ENCODE measurements at places on chromosomes 6 and 20.

GRCh38 chr20:1430004-1430451, 36.6 kb downstream of the NSFL1C start:
- DNase-seq = no peak

DNA sequence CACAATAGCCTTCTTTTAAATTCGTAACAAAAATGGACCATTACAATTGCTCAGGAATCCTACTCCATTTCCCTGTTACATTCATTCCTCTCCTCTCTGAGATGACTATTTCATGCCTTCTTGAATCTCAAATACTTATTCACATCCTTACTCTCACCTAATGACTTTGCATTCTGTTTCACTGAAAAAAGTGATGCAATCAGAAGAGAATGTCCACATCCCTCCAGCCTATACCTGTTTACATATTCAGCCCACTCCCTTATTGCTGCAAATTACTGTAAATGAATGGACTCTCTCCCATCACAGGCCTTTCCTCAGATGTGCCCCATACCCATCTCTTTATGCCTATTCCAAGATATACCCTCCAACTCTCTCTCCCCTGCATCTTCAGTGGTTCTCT, 8.6 kb downstream of the TAAR1 start:
- DNase-seq = no peak

GRCh38 chr6:54266400-54266923, 41.8 kb upstream of the TINAG start:
- DNase-seq = no peak

DNA sequence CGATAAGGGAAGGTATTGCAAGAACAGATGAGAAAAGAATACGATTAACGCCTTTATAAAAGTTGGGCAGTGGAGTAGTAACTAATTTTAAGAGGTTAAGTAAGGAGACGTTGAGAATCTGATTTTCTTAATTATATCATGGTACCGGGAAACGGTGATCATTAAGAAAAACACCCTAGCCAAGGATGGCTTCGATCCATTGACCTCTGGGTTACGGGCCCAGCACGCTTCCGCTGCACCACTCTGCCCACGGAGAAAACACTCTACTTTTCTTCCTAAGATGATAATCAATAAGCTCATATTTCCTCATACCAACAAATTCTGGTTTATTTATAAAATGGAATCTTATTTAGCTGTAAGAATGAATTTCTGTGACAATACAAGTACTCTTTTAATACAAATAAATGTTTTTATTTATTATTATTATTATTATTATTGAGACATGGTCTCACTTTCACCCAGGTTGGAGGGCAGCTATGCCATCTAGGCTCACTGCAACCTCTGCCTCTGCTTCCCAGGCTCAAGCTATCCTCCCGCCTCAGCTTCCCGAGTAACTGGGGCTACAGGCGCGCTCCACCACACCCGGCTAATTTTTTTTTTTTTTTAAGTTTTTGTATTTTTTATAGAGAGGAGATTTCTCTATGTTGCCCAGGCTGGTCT, 8.3 kb downstream of the POM121L2 start:
- no peak for DNase-seq

DNA sequence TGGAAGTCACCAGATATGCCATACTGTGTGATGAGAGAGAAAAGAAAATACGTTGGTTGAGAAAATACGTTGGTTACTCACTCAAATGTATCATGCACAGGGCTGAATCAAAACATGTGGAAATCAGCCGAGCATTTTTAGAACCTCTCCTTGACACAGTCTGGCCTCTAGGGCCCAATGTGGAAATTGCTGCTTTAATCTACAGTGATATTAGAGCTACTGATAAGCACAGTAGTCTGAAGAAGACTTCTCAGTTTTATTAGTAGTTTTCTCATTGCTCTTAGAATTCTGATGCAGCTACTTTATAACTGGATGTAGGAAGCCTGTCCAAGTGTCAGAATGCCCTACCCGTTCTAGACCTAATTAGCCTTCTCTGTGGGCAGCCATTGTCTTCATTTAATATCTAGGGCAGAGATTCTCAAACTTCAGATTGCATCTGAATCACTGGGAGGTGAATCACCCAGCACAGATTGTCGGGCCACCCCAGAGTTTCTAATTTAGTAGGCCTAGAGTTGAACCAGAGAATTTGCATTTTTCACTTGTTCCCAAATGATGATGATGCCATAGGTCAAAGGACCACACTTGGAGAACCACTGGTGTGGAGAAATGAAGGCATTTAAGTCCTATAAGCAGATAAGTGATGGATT, 229.1 kb downstream of the PLCB1 start:
- DNase-seq = no peak

- DNase-seq = no peak
Measured at GRCh38 chr6:19562468-19562867, 274.7 kb upstream of the ID4 start.

- no peak for DNase-seq
Measured at GRCh38 chr6:166450167-166450873, 67.6 kb upstream of the MPC1 start.

DNA sequence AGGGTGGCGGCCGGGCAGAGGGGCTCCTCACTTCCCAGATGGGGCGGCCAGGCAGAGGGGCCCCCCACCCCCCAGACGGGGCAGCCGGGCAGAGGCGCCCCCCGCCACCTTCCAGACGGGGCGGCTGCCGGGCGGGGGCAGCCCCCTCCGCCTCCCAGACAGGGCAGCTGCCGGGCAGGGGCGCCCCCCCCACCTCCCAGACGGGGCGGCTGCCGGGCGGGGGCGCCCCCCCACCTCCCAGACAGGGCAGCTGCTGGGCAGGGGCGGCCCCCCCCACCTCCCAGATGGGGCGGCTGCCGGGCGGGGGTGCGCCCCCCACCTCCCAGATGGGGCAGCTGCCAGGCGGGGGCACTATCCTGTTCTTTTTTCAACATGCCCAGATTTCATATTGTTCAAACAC, 78.2 kb upstream of the DST start:
- no peak for DNase-seq

GRCh38 chr6:77707603-77708002, 54.8 kb downstream of the MEI4 start:
- DNase-seq = no peak

DNA sequence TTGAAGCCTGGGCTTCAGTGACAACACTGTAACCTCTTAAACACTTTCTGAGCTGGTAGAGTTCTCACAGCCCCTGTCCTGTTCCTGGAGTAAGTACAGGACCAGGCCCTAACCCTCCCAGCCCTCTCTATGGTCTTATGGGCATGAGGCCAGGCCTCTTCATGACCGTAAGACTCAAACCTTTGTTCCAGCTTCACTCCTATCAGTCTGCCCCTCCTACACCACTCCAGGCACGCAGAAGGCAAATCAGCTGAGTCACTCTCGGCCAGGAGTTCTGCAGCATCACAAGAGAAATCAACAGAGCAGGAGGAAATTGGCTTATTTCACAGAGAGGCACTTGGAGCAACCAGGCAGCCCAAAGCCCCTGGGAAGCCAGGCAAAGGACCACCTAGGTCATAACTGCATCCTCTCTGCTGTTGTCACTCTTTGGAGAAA, 25.3 kb upstream of the CHD6 start:
- DNase-seq = no peak

GRCh38 chr6:56370561-56371211, 123.3 kb upstream of the COL21A1 start:
- DNase-seq = no peak

DNA sequence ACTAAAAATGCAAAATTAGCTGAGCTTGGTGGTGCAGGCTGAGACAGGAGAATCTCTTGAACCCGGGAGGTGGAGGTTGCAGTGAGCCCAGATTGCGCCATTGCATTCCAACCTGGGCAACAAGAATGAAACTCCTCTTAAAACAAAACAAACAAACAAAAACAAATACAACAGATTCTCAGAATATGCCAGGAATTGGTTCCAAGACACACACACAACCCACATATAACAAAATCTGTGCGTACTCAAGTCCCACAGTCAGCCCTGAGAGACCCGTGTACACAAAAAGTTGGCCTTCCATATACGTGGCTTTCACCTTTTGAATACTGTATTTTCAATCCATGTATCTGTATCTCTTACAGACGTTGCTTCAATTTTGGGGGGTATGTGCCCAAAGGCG, 98.9 kb upstream of the MARCKS start:
- DNase-seq = no peak

DNA sequence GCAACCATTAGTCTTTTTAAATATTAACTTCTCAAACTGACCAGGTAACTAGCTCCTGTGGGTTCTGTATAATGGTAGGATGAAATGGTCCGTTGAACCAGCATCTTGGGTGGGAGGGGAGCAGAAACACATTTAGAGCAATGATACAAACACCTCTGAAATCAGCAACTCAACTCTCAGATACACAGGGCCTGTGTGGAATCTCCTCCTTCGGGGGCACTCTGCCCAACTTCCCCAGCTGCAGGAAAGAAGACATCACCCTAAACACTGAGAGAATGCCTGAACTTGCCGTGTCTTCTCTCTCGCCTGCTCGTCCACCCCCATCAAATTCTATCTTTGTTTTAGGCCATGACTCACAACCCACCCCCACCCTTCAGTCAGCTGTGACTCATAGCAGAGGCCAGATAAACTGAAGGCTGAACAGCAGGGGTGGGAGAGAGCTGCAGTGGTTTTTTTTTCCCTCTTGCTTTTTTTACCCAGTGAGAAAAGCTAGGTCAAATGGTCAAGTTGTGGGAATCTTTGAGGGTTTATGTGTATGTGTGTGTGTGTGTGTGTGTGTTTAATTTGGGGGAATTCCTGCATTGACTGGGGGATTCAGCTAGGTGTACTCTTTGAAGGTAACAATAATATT, 593.4 kb upstream of the JAG1 start:
- DNase-seq = no peak

DNA sequence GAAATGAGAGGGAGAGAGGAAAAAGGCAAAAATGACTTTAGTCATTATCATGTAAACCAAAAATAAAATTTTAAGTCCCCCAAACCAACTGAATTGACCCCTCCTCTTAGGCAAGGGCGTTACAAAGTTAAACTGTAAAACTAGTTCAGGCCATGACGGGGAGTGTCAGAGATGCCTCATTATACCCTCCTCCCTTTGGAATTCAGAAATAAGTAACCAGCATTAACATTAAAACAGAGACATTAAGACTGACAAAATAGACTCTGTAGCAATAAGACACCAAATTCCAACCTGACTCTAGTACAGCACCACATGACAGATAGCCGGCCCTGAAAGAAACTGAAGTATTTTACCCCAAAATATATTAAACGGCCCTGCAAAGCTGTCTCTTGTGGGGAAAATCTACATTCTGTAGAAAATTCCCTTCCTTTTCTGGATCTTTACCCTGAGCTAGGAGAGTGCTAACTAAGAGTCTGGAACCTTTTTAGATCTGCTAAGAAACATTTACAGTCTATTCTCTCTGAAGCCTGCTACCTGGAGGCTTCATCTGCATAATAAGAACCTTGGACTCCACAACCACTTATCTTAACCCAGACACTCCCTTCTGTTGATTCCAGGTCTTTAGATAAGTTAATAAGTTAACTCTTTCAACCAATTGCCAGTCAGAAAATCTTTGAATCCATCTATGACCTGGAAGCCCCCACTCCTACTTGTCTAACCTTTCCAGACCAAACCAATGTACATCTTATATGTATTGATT, 150.7 kb downstream of the PKHD1 start:
- DNase-seq = no peak

DNA sequence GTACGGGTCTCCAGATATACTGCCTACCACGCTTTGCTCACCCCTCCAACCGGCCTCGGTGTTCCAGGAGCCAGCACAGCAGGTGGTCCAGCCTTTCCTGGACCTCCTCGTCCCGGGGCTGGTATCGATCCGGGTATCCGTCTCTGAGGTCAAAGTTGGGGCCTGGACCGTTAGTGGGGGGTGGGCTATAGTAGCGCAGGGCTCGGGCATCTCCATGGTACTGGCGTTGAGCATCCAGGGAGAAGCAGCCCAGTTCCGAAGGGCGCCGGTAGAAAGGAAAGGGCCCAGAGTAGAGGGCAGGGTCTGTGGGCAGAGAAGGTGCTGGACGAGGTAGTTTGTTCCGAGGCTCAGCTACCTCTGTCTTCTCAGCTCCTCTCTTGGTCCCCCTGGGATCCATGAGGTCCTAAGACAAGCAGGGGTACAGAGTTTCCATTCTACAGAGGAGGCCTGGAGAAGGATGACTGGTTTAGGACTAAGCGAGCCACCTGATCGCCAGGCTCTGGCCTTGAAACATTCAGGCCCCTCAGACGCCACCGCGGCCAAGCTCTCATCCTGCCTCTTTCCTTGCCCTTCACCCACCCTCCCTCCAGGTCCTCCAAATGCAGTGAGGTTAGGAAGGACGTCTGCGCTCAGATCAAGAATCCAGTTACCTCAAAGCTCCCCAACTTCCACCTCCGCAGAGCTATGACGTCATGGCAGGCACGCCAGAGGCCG, 502 bp downstream of the DXO start:
- no peak for DNase-seq

DNA sequence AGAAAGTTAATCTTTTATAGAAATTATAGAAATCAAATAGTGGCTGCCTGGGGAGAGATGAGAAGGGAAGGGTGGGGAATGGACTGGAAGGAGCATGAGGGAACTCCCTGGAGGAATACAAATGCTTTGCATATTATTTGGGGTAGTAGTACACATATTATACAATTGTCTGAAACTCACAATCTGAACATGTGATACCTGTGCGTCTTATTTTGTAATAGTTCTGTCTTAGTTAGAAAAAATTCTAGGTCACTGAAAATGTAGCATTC, 30.7 kb upstream of the SPTLC3 start:
- no peak for DNase-seq

DNA sequence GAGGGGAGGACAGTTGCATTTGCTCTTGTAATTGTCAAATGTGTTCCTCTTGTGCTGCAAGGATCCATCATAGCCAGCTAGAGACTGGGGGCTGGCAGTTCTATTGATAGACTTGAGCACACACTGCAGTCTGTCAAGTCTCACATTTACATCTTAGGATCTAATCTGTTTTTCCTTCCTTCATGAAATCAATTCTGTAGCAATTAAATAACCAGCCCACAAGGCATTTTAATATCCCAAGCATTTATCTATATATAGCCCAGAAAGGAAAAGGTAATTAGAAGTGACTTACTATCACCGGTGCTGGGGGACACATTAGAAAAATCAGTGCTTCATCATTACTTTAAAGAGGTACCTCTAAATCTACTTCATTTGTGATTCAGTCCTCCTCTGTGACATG, 143.0 kb upstream of the STXBP5 start:
- DNase-seq = no peak

GRCh38 chr6:81487489-81487888, 265.0 kb downstream of the TENT5A start:
- no peak for DNase-seq

GRCh38 chr6:139533573-139534471, 159.4 kb upstream of the CITED2 start:
- no peak for DNase-seq

DNA sequence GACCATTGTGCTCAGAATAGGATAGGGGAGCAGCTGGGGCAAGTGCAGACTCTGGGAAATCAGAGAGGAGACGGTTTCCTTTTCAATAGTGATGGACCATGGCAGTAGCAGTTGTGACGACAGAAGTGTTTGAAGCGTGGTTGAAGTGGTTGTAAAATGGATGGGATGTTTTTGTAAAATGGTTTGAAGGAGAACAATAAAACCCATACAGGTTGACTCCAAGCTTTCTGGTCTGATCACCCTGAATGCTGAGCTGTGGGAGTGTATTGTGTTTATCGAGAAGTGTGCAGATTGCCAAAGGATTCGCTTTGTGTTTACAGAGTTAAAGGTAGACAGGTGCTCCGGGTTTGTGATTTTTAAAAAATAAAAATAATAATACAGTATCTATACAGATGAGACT, 255.2 kb upstream of the SULF2 start:
- no peak for DNase-seq

- no peak for DNase-seq
Measured at GRCh38 chr6:144320741-144321140, 35.6 kb downstream of the UTRN start.

- no peak for DNase-seq
Measured at GRCh38 chr6:43853066-43853650, 83.1 kb downstream of the VEGFA start.

GRCh38 chr6:27209659-27210269, 37.7 kb upstream of the PRSS16 start:
- DNase-seq = no peak
